Fibroblast of lung (primary cell): ENCODE measurements at places on chromosomes 16 and 17.

DNA sequence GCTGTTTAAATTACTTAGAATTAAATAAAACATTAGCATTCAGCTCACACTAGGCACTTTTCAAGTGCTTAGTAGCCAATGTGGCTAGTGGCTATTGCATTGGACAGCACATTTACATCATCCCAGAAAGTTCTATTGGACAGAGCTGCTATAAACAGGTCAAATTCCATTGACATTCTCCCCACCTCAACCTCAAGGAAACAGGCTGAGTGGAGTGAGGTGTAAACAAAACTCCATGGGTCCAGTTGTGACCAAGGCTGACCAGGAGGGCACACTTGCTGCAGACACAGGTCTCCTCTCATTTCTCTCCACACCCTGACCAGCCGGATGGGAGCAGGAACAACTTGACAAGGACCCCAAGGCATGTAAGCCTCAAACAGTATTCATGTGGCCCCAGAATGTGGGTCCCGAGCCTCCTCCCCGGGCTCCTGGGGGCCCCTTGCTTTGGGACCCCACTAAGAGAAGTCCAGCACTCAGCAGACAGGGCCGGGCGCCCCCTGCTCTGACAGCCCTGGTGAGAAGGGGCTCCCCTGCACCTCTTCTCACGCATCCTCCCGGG, 488 bp downstream of the C17orf113 start:
- no peak for DNase-seq

GRCh38 chr16:70757183-70757582, 43.8 kb downstream of the VAC14 start:
- DNase-seq: no peak

- no peak for DNase-seq
Measured at GRCh38 chr16:68219725-68220351, 16.1 kb downstream of the ESRP2 start.

- no peak for DNase-seq
Measured at GRCh38 chr17:47739150-47739549, 6.1 kb downstream of the TBX21 start.

- peak; percentile 74 for DNase-seq
Measured at GRCh38 chr17:77096570-77097214, 44.1 kb upstream of the SEC14L1 start.

DNA sequence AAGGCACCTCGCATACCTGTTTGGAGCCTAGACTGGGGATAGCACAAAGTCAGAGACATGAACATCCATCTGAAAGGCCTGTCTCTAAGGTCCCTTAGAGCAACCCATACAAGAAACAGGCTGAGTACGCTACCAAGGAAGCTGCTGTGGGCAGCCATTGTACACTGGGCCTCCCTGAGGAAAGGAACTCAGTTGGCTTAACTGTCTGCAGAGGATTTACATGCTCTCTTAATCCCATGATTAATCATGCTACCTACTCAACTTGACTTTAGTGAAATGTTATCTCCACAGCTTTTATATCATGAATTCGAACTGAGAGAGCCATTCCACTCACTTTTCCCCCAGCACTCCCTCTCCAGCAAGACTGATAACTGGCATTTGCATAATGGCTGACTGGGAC, 26.0 kb downstream of the PHLPP2 start:
- DNase-seq: no peak

GRCh38 chr17:65541453-65541852, 20.0 kb downstream of the AXIN2 start:
- no peak for DNase-seq

GRCh38 chr17:32006957-32007462, at the start of gene LRRC37B:
TSS of gene LRRC37B (plus strand) at chr17:32007383. CDS start at chr17:32021393, 14,010 bp downstream.
- DNase-seq: peak; percentile 70

GRCh38 chr16:53065461-53066061, 10.8 kb downstream of the CHD9 start:
- DNase-seq: no peak

DNA sequence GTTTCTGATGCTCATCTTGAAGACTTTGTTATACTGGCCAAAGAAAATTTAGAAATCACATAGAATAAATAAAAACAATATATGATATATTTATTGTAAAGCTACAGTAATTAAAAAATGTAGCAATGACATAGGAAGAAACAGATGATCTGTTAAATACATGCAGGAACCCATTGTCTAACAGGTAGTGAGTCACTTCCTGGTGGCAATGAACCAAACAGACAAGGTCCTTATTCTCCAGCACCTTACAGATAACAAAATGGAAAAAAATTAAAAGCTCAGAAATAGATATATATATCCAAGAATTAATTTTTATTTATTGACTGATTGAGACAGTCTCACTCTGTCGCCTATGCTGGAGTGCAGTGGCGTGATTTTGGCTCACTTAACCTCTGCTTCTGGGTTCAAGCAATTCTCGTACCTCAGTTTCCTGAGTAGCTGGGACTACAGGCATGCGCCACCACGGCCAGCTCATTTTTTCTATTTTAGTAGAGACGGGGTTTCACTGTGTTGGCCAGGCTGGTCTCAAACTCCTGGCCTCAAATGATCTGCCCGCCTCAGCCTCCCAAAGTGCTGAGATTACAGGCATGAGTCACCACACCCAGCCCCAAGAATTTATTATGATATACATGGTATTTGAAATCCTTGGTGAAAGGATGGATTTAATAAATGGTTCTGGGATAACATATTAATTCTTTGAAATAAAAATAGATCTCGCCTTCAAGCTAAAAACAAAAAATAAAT, 7.5 kb downstream of the NETO2 start:
- DNase-seq: no peak

GRCh38 chr16:82059983-82060421, 24.9 kb downstream of the HSD17B2 start:
- no peak for DNase-seq

GRCh38 chr16:23288209-23288608, 13.9 kb upstream of the SCNN1B start:
- no peak for DNase-seq
